ENCODE measurements at places on chromosomes 6 and 20.

DNA sequence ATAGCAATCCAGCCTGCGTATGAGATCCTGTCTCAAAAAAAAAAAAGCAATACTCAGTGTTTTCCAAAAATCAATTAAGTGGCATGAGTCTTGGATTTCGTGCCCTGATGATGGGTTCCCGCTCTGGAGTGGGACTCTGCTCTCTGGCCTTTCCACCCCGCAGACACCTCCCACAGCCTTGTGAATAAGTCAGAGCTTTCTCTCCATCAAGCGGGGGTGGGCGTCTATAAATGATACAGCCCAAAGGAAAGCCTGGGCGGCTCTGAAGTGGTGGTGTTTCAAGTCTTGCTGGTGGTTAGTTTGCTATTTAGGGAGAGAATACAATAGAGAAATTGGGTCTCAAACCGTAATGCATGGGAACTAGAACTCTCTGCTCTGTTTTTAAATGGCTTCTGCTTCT, 52.5 kb upstream of the TAGAP start:
- no peak for DNase-seq
- H3K27me3 ChIP-seq, result no peaks in the 10 kb centered on the region
- no peaks in the 10 kb centered on the region for H3K4me1 ChIP-seq
- H3K27ac ChIP-seq, result no peak overlapping the region
- H3K36me3 ChIP-seq, result no peaks in the 10 kb centered on the region

- H3K36me3 ChIP-seq, result no peaks in the 10 kb centered on the region
- H3K27ac ChIP-seq, result no peak overlapping the region
- H3K4me3 ChIP-seq, result no peak overlapping the region
- H3K4me1 ChIP-seq, result peaks cover 7% of the 10 kb centered on the region
- no peaks in the 10 kb centered on the region for H3K27me3 ChIP-seq
Measured at GRCh38 chr20:39268981-39269461, 306.9 kb downstream of the DHX35 start.

DNA sequence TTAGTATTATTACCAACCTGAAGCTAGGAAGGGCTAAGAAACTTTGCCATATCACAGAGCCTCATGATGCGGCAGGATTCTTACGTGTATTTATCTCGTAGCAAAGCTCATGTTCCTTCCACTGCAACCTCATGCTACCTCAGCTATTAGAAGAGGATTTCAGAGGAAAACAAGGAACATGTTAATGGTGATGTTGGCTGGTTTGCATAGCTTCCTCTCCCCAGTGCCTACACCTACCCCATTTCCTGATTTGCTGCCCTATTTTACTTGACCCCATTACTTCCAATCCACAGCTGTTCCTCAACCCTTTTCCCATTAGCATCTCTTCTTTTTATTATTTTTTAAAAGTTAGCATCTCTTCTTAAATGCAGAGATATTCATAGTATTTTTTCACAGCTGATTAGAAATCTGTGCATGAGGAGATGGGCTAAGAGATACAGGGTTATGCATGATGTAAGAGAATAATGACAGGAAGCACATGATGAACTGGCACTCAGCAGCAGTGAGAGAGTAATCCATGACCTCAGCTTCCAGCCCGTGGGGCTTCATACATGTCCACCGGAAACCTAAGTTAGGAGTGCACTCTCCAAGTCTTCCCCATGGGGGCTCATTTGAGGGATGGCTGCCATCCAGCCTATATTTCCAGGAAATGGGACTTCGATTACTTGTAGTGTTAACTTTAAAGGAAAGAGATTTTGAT, 106.1 kb upstream of the ASF1A start:
- DNase-seq, result no peak
- no peak overlapping the region for H3K27ac ChIP-seq
- H3K4me1 ChIP-seq, result peaks cover 5% of the 10 kb centered on the region
- H3K4me3 ChIP-seq, result no peak overlapping the region

DNA sequence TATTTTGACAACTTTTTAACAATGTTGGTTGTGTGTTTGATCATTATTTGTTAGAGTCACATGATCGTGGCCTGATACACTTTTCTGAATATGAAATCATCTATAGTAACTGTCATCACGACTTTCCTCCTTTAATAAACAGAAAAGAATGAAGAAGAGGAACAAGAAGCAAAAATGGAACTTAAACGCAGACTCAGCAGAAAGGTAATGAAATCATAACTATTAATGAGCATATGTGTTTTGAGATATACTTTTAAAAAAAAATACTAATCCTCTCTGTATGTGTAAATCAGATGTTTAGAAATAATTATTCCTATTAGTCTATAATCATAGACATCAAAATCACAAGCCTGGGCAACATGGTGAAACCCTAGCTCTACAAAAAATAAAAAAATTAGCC, 60.1 kb upstream of the LTV1 start:
- H3K36me3 ChIP-seq, result peaks cover 2% of the 10 kb centered on the region
- H3K4me3 ChIP-seq, result no peak overlapping the region
- no peaks in the 10 kb centered on the region for H3K27me3 ChIP-seq
- H3K27ac ChIP-seq, result no peak overlapping the region
- DNase-seq, result no peak
- no peaks in the 10 kb centered on the region for H3K4me1 ChIP-seq

DNA sequence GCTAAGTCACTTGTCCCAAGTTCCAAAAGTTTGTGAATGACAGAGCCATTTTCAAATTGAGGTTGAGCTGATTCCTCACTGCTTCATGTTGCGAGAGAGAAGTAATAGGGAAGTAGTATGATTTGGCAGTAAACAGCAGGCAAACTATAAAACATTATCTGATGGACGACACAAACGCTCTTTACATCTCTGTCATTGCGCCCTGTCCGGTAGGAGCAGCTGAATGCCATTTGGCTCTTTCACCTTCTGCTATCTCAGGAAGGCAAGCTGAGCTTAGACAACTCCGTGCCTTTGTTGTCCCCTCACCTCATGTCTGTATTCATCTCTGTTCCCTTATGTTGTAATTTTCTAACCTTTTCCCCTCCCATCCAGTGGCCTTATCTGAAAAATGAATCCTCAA, 440.7 kb upstream of the FLRT3 start:
- no peak overlapping the region for H3K27ac ChIP-seq
- no peaks in the 10 kb centered on the region for H3K36me3 ChIP-seq
- DNase-seq, result no peak
- H3K4me1 ChIP-seq, result no peaks in the 10 kb centered on the region

DNA sequence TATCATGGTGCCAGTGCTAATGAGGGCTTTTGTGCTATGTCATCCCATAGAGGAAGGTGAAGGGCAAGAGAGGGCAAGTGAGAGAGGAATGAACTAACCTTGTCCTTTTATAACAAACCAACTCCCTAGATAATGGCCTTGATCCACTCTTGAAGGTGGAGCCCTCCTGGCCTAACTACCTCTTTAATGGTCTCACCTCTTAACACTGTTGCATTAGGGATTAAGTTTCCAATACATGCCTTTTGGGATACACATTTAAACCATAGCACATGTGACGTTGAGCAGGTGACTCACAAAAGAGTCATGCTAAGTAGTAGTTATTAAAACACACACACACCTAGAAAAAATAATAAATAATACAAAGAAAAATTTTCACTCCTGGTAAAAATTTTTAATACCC, 36.9 kb downstream of the CCN2 start:
- H3K27me3 ChIP-seq, result no peaks in the 10 kb centered on the region
- H3K36me3 ChIP-seq, result peaks cover 10% of the 10 kb centered on the region
- no peak for DNase-seq
- H3K27ac ChIP-seq, result no peak overlapping the region
